ENCODE measurements at places on chromosomes 11 and 22. TPM values are rescaled to one million over a fixed set of nuclear protein-coding genes. Genes with fewer than 3 reads are reported as not detected.

- no peak for DNase-seq
Observed at GRCh38 chr11:61893981-61894380, 2.6 kb upstream of the FADS3 start.

Gene SCGB1C1
- 1.3 TPM for polyA plus RNA-seq

DNA sequence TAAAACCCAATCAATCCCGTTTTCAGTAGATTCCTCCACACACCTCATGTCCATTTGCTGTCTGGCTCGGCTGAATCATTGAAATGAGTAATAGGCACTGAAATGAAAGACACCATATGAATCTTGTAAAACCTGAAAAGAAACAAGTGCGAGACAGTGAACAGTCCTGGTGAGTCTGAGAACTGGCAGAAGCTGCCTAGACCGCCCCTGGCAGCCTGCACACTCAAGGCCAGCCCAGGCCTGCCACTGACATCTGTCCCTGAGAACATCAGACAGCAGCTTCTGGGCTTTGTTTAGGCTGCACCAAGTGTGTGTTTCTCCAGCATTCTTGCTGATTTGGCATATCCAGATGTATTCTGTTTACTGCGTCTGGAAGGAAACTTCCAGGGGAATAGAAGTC lies 44.8 kb downstream of the ENDOD1 start:
- DNase-seq: no peak

DNA sequence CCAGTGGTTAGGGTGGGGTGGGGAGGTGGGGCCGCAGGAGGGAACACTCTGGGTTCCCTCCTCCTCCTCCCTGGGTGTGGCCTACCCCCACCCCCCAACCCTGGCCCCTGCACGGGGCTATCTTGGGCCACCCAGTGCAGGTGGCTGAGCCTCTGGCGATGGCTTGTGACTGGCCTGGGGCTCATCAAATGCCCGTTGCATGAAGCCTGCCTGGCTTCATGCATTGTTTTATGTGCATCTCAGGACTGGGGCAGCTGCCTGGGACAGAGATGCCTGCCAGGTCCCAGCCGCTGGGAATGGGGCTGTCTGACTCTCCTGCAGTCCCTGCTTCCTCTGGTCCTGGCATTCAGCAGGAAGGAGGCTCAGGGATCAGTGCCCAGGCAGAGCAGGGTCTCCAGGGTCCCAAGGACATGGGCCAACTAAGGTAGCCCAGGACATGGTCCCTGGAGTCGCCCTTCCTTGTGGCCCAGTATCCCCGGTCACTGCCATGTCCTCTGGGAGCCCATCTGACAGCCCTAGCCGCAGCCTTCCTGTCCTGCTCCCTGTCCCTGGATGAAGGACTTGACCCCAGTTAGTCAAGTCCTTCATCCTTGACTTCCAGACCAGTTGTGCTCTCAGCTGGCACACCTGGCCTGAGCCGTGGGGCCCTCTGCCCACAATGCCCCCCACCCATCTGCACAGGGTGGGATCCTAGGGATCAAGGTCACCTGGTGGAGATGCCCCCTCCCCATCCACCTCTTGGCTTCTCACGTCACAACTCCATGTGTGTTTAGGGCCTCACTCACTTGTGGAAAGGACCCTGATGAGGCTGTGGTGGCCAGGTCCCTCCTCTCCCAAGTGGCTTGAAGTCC lies 112.1 kb upstream of the FGF3 start:
- DNase-seq: no peak

Gene CASP1
- polyA plus RNA-seq: 4.9 TPM

- no peak for DNase-seq
Observed at GRCh38 chr22:33745501-33745900, 174.8 kb downstream of the LARGE1 start.

- no peak for DNase-seq
Observed at GRCh38 chr11:108286370-108286769, 63.5 kb downstream of the ATM start.

Gene ACRV1
- 0.80 TPM for polyA plus RNA-seq

- DNase-seq: peak; percentile 73
Observed at GRCh38 chr11:830295-831117, 2.2 kb upstream of the CD151 start.
